ENCODE measurements at places on chromosomes 11 and 22.

DNA sequence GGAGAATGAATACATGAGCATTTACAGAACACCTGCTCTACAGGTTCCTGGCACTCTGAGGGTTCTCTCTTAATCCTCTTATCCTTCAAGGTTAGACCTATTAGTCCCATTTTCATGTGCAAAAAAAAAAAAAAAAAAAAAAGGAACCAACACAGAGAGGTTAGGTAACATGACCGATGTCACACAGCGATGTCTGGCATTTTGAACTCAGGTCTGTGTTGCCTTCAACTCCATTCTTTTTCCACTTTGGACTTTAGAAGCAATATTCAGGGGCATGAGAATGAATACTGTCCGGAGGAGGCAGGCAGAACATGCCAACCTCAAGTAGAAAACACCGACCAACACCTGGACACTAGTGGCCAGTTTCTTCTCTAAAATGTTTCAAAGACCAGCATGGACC lies 10.4 kb downstream of the SYN3 start:
- no peak for DNase-seq

DNA sequence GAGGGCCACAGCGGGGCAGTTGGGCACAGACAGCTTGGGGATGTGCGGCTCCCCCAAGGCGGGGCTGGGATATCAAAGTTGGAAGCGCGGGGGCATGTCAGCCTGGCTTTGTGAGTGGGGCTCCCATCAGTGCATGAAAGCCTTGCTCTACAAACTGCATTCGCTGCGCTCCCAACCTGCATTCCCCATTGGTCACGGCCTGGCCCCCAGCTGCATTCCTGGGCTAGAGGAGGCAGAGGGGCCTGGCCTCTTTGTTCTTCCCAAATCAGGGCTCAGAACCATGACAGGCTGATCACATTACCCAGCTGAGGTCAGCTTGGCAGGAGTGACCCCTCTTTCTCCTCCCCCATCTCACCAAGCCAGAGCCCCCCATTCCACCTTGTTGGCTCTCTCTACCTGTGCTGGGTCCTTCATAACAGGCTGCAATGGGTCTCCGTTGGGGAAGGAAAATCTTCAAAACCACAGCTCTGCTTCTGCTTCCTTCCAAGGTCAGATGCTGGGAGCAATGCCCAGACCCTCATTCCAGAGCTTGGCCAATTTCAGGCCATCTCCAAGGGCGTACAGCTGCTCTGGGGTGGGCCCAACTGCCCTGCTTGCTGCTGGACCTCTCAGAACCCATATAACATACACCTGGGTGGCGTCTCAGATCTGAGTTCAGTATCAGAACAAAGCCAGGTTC lies 38.7 kb upstream of the CDON start:
- DNase-seq = no peak

DNA sequence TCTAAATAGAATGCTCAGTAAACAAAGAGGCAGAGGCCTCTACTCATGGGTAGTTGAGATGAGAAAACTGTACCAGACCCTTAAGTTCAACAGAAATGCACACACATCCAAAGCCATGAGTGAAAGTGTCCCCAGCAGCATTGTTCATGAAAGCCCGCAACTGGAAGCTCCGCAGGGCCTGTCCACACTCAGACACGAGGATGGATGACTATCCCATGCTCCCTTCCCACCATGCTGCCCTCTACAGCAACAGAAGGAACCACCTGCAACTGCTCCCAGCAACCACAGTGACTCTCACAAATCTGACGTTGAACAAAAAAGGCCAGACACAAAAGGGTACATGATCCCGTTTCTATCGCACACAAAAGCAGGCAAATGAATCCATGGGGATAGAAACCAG lies 76.9 kb upstream of the ANO1 start:
- no peak for DNase-seq

DNA sequence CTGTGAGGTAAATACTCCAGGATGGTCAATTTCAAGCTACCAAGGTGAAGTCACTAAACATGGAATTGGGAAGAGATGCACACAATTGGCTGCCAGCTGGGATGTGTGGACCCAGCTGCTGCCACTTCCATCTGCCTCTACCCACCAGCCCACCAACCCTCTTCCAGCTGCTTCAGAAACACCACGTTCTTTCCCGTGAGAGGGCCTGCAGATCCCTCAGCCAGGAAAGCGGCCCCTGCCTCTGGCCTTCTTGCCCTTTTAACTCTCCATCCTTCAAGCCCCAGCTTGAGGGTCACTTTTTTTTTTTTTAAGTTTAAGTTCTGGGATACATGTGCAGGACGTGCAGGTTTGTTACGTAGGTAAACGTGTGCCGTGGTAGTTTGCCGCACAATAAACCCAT lies 20.0 kb downstream of the PRG3 start:
- no peak for DNase-seq

DNA sequence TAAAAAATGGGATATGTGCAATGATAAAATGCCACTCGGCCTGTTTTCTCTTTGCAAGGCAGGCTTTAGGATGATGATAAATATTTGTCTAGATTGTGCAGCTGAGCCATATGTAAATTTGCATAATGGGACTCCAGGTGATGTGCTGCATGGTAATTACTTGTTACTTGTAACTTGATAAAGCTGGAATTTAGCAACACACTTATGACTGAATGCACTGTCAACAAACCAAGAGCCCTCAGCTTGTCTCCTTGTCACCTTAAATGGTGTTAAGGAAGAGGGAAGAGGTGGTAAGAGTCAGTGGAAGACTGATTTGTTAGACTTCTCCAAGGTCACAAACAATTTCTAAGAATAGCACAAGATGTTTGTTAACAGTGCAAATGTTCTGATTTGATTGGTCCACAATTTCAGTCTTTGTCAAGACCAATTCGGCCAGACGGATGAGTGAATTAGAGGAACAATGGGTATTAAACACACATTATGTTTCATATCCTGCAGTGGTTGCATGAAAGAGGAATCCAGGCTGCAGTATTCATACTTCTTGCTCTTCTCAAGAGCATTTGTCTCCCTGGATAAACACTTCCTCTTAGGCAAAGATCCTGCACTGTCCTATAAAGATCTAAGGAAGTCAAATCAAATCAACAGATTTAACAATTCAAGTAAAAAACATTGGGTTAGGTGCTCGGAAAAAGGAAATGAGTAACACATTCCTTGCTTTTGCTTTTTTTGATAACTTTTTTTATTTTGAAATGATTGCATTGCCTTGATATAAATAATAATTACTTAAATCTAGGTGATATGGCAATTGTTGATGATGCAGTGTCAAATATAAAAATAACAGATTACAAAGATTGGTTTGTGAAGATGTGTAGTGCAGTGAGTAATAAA lies 448.3 kb upstream of the DDI1 start:
- DNase-seq = no peak

GRCh38 chr11:34789196-34789834 lies 126.9 kb downstream of the APIP start:
- no peak for DNase-seq

DNA sequence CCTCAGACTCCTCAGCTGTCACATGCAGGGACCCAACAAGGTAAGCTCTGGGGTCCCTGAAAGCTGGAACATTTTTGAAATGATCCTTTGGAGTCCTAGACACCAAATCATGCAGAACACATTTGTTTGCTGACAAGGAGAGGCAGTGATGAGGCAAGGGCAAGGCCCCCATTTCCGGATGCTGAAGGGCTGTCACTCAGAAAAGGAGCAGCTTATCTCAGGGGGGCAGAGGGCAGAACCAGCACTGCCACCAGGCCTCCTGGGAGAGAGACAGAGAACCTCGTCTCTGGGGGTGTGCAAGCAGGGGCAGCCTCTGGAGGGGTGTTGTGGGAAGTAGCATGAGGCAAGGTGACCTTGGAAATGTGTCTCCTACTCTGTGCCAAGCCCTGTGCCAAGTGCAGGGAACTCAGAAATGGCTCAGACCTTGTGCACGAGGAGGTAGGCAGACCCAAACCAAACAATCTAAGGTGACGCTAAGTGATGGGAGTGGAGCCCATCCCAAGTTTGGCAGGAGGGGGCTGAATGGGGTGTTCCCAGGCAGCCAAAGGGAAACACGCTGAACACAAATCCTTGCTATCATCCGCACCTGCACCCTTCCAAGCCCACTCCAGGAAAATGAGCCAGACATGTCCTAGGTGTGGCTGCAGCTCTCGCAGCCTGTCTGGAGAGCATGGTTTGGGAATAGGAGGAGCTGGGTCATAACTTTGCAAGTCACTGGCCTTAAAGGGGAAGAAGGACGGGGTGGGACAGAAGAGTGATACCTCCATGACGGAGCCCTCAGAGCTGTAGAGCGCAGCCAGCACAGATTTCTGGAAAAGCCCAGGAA lies 94.2 kb downstream of the PDE2A start:
- DNase-seq = no peak

DNA sequence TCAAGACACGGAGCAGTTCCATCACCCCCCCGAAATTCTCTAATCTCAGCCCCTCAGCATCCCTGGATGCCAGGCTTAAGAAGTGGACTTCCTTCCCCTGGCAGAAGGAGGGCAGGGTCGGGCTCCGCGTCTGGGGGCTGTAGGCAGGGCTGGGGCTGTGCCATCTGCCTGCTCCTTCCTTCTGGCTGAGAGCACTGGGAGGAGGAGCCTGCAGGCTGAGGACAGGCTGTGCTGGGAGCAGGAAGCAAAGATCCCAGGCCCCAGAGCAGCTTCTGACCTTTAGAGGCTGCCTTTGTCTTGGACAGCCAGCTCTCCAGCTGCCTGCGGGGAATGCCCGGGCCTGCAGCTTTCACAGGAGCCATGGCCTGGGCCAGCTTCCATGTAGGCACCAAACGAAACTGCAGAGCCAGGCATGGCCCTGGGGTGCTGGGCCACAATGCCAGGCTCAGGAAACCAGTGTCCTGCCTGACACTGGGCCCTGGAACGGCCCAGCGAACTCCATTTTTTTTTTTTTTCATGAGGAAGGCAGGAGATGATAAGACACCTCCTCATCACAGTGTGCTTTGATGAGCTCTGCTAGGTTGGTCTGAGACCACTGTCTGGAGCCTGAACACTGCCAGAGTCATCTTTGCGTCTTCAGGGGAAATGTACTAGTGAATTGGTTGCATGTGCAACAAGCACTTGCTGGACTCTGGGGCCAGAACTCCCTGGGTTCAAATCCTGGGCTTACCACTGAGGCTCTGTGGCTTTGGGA lies 67.9 kb downstream of the MCM5 start:
- DNase-seq = peak; percentile 80

DNA sequence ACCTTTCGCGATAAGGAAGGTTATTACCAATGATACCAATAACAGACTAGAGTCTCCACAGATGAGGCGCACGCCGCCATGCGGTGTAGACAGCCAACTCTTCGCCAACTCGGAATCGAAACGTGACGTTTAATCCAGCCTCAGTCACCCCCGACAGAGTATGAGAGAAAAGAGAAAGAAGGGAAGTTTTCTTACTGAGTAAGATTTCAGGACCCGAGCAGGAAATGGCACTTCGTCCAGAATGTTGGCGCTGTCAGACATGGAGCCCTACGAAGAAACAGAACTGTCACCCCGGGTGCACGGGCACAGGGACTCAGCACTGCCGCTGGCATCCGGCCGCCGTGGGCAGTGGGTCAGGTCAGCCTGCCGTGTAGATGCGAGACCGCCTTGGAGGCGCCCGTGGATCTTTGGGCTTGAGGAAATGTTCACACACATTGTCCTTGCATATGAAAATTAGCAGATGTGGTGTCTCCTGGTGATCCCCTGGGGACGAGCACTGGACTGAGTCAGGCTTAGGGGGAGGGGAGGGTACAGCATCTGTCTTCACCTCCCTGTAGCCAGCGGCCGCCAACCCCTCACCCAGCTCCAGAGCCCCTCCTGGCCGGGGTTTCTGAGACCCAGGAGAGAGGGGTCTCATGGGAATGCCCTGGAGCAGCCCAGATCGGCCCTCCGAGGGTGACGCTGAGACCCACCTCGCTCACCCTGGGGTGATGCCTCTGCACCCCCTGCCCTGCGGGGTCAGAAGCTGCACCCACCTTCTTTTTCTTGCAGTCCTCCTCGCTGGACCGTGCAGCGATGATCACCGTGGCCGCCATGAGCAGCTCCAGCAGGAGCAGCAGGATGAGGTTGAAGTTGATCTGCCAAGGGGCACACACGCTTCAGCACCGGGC lies 8.3 kb downstream of the MLC1 start:
- DNase-seq = no peak

DNA sequence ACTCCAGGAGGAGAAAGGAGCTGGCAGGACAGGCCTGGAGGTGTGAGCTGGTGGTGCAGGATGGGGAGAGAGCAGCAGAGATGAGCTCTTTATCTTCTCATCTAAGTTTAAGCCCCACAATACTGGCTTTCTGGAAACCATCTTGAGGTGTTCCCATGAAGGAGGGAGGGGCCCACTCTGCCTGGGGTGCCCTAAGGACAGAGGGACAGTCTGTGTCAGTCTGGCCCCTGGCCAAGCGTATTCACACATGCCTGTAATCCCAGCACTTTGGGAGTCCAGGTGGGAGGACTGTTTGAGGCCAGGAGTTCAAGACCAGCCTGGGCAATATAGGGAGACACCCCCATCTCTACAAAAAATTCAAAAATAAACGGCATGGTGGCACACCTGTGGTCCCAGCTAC lies 8.9 kb downstream of the SERHL2 start:
- DNase-seq = no peak

GRCh38 chr11:94315664-94316063 lies 11.3 kb downstream of the IZUMO1R start:
- DNase-seq = no peak

DNA sequence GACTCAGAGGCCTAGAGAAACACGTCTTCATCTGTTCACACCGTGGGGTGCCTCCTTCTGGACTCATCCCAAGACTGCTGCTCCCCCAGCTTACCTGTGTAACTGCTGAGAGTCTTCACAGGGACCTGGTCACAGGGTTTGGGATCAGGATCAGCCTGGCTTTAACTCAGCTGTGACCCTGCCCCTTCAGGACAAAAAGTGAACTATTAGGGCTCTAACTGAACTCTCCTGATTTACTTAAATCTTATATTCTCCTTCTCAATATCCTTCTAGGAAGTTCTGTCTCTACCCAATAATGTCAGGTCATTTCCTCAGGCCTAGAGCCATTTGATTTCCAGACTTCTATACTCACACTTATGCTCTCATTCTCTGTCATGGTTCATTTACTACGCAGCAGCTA lies 108.4 kb downstream of the ZNF280B start:
- no peak for DNase-seq

GRCh38 chr22:42655693-42656092 lies 6.5 kb upstream of the CYB5R3 start:
- no peak for DNase-seq

GRCh38 chr22:31193092-31193491 lies 19.0 kb upstream of the LIMK2 start:
- DNase-seq = no peak

- DNase-seq = no peak
These were observed 26.1 kb upstream of the MUC5B start for GRCh38 chr11:1196516-1197391.

DNA sequence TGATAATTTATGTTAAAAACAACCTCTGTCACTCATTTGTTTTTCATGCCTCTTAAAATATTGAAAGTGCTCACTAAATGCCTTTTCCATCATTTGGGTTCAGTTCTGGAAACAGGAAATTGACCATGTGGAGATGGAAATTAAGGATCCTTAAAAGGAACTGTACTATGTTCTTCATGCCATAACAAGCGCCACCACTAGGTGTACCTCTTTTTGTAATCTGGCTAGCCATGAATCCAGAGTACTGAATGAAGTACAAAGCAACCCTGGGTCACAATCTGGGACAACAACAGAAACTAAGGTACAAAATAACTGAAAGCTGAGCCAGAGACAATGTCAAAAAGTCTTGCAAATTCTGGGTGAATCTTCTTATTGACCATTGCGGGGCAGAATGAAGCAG lies 559.1 kb downstream of the FAM181B start:
- DNase-seq = no peak

- DNase-seq = no peak
These were observed 11.6 kb downstream of the TCIRG1 start for GRCh38 chr11:68050371-68050841.

Data from mesenchymal stem cell (in vitro differentiated cells and primary cell).